Vagina (tissue), 2 donors: ENCODE measurements at places on chromosomes 16 and 17. TPM values are rescaled to one million over a fixed set of nuclear protein-coding genes. Genes with fewer than 3 reads are reported as not detected.

SLC5A10 gene
- total RNA-seq = not detected

CACNG3 gene
- not detected for total RNA-seq

CASKIN1 gene
- 0.25 TPM for total RNA-seq

GRCh38 chr17:40072735-40073346 is 10.1 kb downstream of the THRA start:
- DNase-seq = no peak

P2RX1 gene
- 4.2 TPM for total RNA-seq

- DNase-seq = no peak
These were observed 4.4 kb upstream of the CALB2 start for GRCh38 chr16:71354156-71354555.

- DNase-seq = no peak
These were observed 51.8 kb downstream of the MYH3 start for GRCh38 chr17:10605221-10605783.

CPD gene
- total RNA-seq = 56.5 TPM

- DNase-seq = no peak
These were observed 71.1 kb downstream of the METRNL start for GRCh38 chr17:83150369-83151055.

- no peak for DNase-seq
These were observed 8.6 kb downstream of the XYLT1 start for GRCh38 chr16:17461951-17462729.

GRCh38 chr16:68093816-68094613 is 8.8 kb downstream of the NFATC3 start:
- no peak for DNase-seq

DNA sequence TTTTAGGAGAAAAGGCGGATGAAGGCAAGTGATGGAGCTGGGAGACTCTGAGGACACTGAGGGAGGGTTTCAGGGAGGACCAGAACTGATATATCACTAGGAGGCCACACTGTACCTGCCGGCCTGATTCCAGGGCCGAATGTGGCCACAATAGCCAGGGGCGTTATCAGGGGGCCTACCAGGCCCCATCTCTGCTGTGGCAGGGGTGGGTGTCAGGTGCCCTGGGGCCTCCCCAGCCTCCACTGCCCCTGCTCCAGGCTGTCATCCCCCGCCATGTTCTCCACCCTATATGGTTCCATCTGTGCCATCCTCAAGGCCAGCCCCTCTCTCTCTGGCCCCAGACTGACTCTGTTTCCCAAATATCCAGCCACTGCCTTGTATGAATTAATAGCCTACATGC is 246.5 kb downstream of the GSG1L start:
- DNase-seq = no peak

- DNase-seq = no peak
These were observed 66.6 kb downstream of the ARSG start for GRCh38 chr17:68357886-68358285.

GRCh38 chr16:50446861-50447260 is 78.1 kb upstream of the BRD7 start:
- no peak for DNase-seq
